ENCODE measurements at places on chromosomes 3 and 15.
A peak's percentile ranks its signal among the peaks of the same experiment; 100 is the strongest.

DNA sequence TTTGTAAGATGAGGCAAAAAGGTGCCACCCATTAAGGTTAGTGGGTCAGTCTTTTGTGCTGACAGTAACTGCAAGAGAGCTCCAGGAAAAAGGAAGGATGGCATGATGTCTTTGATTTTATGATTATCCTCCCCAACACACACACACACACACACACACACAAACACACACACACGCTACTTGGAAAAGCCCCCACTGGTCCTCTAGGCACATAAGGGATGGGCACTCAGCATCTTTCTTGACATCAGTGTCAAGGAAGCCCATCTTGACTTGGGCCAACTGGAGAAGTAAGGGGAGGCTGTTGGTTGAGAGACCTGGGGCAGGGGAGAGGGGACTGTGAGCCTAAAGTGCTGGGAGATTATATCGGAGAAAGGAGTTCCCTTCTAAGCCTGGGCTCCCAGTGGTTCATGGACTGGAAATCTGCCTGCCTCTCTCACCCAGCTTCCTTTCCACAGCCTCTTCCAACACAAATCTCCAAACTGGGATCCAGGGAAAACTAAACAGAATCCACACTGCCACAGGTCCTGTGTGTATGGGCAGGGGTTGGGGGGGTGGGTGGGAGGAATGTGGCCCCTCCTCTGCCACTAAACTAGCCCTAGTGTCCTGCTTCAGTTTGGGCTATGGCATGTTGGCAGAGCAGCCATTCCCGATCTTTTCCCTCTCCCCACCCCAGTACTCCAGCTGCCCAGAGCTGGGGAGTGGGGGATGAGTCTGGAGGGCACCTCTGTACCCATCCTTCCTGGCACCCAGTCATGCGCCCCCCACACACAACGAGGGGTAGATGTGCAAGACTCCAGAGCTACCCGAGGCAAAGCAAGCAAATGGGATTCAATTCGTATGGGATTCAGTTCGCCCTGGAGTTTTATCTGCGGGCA is 1.6 kb downstream of the AMOTL2 start:
- no peak for DNase-seq

- DNase-seq: no peak
Observed at GRCh38 chr3:4981665-4982494, 2.6 kb downstream of the BHLHE40 start.

DNA sequence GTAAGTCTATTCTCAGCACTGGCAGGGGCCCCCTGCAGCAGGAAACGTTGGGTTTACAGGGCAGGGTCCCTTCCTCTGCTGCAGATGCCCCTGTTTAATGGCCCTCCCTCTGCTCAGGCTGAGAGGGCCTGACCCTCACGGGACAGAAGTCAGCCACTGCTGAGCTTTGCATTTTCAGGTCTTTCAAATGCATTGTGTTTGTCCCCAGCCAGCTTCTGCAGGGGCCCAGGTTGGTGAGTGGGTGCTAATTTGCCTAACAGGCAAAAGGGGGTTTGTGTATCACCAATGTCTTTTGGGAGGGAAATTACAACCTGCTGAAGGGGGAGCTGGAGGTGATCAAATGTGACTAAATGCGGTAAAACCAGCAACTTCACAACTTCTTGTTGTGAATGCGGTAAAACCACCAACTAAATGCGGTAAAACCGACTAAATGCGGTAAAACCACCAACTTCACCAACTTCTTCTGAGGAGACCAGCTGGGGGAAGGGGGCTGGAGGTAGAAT is 44.8 kb upstream of the UBE2E1 start:
- DNase-seq: no peak

DNA sequence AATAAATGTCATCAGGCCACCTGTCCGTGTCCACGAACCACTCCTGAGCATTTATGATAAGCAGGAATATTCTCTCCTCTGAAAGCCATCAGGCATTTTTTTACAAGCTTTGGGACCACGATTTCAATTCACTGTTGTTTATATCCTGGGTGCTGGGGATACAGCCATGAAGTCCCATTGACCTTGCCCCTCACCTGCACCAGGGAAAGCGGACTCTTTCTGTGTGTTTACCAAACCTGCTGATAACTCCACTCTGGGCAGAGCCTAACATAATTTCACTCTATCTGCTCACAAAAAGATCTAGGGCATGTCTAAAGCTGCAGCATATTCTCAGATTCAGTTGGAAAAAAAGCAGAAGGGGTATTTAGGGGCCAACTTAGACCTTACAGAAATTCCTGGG is 4.8 kb downstream of the DNASE1L3 start:
- no peak for DNase-seq

DNA sequence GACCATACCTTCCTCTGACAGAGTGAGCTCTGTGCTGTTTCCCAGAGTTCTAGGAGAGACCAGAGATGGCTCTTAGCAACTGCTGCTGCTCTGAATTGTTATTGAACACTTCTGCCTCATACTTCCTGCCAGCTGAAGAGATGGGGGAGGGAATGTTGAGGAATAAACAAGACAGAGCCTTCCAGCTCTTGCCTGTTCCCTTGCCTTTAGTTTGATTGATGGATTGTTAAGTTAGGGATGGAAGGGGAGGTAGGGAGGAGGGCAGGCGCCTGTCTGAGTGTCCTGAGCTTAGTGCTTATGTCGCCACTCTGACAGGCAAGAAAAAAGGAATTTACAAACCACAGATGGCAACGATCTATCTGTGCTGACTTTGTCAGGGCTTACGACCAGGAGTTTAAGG is 42.8 kb downstream of the ZNF609 start:
- DNase-seq: no peak

DNA sequence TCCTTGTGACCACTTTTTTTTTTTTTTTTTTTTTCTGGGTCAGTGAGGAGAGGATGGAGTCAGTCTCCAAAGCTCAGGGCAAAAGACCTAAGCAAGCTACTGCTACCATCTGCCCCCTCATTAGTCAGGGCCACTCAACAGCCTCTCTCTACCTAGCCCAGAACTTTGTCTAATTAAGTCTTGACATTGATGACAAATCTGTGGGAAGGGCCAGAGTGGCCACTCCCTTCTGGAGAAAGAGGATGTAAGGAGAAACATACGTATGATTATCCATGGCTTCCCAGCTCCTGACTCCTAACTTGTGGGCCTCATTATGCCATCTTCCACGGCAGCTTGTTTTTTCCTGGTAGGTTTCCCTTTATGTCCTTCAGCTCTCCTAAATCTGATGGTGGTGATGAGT is 37.9 kb downstream of the NR1I2 start:
- DNase-seq: no peak

GRCh38 chr3:159798951-159799350 is 189.7 kb upstream of the IL12A start:
- DNase-seq: no peak

DNA sequence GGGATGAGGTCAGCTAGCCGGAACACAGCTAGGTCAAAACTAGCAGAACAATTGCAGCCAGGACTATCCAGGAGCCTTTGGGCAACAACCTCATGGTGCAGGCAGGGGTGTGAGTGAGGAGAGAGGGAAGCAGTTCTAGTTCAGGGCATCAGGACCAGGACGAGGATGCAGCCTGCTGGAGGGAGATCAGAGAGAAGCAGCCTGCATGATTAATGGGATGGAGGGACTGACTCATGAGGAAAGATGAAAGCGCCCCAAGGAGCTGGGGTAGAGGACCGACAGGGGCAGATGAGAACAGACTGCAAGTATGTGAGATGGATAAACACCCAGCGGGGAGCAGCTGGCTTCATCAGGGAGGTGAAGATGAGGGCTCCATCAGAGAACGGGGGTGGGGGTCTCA is 37.9 kb upstream of the LRTM1 start:
- DNase-seq: no peak

- no peak for DNase-seq
Observed at GRCh38 chr3:71035314-71035713, 548.2 kb downstream of the FOXP1 start.

- DNase-seq: no peak
Observed at GRCh38 chr3:119401503-119402440, 61.6 kb downstream of the TMEM39A start.

GRCh38 chr15:86968244-86968643 is 888.6 kb downstream of the AGBL1 start:
- no peak for DNase-seq

DNA sequence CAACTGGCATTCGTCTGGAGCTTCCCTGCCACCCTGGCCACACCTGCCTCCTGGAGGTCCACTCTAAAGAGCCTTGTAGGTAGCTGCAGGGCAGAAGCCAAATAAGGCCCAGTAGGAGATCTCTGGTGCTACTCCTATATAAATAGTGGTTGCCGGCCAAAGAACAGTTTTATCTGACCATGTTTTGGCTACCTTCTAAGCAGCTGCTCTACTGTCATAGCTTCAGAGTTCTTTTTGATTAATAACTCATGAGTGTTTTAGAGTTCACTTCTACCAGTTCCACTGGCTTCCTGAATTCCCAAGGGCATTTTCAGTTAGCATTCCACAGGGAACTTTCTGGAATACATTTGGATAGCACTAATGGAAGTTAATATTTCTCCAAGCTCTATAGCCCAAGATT is 154.6 kb downstream of the B3GALNT1 start:
- no peak for DNase-seq

DNA sequence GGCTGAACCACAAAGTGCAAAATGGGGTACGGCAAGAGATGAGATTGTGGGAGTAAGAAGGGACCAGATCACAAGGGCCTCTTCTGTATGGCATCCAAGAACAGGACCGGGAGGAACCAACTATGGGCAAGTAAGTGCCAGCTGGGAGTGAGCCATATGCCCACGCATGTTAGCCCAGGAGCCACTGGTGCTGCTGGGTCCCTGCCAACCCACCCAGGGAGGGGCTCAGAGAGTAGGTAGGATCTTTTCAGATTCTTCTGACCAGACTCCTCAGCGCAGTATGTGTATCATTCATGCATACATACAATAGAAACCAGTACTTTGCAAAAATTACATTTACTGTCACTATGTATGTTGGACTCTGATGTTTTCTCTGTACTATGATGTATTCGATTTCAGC is 54.0 kb downstream of the RAB11A start:
- no peak for DNase-seq

DNA sequence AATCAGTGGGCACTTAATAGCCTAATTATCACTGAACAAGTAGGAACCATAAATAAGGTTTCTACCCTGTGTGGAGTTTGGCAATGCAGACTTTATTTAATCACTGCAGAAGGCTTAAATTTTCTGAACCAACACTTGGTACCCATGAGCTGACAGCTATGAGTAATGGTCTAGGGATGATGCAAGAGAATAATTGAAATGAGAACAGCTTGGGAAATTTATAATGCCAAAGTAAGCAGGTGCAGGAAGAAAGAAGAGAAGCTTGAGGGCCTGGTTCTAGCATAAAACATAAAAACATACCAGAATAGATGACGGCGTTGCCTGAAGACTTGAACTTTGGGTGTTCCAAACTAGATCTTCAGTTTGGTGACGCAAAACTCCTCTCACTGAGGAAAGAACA is 67.0 kb downstream of the IMPG2 start:
- DNase-seq: no peak

GRCh38 chr3:33636125-33636850 is 81.8 kb downstream of the CLASP2 start:
- DNase-seq: peak; percentile 14

GRCh38 chr3:170491901-170492300 is 73.2 kb downstream of the CLDN11 start:
- no peak for DNase-seq

DNA sequence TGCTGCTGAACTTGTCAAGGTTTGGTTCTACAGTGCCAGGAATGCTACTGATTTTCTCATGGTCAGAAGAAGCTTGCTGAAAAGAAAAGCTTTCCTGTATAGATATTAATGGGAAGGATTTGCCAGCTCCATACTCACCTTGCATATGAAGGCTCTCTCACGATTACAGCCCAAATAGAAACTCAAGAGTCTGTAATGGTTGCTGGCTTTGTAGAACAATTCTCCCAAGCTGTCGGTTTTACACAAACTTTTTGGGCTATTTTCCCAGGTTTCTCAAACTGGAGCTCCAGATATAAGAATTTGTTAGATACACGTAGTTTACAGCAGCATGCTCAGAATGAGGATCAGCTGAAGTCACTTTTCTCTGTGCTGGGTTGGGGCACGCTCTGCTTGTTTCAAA is 30.1 kb upstream of the LRRC3B start:
- no peak for DNase-seq

DNA sequence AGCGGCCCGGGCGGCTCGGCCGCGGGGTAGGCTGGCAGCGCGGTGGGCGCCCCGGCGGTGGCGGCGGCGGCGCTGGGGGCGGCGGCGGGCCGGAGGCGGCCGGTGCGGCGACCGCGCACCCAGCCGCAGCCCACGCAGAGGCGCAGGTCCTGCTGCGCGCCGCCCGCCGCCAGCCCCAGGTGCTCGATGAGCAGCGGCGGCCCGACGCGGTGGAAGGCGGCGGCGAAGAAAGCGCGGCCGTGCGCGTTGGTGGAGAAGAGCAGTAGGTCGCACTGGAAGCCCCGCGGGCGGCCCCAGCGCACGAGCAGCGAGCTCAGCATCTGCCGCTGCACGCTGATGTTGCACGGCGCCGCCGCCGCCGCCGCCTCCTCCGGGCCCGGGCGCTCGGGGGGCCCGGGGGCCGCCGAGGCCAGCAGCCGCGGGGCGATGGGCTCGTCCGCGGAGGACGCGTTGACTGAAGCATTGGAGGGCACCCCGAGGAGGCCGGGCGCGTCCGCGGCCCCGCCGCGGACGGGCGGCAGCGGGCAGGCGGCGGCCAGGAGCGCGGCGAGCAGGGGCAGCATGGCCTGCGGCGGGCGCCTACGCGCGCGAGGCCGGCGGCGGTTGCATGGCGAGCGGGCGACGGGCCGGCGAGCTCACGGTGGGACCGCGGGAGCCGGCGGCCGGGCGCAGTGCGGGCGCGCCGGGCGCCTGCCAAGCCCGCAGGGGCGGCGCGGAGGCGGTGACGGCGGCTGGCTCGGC is 452 bp downstream of the TMEM158 start:
- DNase-seq: no peak

GRCh38 chr3:167078070-167078622 is 302.0 kb downstream of the ZBBX start:
- no peak for DNase-seq

DNA sequence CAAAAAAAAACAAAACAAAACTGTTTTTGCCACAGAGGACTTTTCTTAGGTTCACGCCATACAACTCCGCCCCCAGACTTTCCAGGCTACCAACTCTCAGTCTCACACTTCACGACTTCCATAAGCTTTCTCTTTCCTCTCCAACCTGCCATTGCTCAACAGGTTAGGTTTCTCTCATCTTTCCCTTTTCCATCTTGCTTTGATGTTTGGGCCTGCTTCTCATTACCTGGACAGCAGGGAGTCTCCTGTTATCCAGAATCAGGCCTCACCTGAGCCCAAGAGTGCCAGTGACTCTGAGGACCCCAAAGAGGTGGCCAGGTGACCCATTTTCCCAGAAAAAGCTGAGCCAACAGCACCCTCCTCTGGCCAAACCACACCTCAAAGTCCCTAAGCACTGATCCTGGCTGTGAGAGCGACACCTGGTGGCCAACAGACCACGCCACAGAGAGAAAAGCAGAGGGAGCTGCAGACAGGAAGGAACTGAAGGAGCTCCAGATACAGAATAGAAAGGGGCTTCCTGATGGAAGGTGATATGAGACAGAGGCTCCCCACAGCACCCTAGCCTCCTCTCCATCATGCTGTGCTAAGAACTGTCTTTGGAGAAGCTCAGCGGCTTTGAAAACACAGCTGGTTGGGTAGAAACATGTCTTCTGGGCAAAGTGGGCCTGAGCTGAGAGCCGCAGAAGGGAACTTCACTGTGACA is 4.0 kb downstream of the CCDC51 start:
- peak; percentile 15 for DNase-seq

GRCh38 chr3:46334741-46335478 is 19.0 kb upstream of the CCR2 start:
- DNase-seq: no peak

All from NCI-H1694 treated with DMSO at 0.1 percent for 48 hours (cell line).